ENCODE measurements at places on chromosomes 12 and 14.

- no peak for DNase-seq
These were observed 69.5 kb downstream of the TBC1D30 start for GRCh38 chr12:64893961-64894360.

DNA sequence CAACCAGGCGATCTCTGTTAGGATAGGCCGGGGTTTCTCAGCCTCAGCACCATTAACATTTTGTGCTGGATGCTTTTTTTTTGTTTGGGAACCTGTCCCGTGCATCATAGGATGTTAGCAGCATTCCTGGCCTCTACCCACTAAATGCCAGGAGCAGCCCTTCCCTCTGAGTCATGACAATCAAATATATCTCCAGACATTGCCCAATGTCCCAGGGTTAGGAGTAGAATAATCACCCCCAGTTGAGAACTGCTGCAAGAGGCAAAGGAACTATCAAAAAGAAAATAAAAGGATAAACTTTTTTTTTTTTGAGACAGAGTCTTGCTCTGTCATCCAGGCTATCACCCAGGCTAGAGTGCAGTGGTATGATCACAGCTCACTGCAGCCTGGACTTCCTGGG is 76.0 kb downstream of the ACACB start:
- DNase-seq, result no peak

GRCh38 chr12:3364661-3365462 is 126.1 kb upstream of the PRMT8 start:
- DNase-seq, result no peak

DNA sequence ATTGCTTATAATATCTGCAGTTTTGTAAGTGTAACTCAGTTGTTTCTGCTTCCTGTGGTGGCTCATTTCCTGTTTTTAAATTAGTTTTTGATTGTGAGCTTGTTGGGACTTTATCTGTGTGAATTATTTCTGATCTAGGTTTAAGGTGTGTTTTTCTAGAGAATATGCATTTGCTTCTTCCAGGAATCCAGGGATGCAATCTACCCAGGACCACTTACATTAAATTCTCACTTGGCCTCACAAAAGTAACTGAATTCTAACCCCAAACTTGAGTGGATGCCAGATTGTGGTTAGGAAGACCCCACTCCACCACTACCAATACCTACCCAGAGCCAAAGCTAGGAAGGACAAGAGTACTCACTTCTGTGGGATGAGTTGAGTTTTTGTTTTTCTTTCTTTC is 11.9 kb downstream of the STYX start:
- peak; percentile 3 for DNase-seq

DNA sequence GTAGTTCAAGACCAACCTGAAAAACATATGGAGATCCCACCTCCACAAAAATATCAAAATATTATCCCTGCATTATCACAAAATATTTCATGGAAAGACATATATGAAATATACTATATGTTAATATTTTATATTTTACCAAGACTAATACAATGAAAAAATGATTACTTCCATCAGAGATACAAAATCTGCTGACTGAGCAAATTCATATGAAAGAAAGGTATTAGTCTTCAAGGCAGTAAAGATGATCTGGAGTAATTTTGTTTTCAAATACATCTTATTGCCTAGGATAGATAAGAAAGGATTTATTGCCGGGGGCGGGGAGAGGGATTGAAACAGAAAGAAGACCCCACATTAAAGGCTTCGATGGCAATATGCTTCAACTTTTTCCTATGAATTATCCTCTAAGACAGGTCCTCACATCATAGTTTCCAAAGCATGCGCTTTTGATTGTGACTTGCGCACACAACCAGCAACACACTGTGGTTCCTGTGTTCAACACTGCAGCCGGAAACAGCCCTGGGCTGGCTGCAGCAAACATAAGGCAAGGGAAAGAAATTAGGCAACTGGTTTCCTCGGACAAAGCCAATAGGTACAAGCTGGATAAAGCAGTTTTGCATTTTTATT is 83.2 kb downstream of the SPPL3 start:
- no peak for DNase-seq

DNA sequence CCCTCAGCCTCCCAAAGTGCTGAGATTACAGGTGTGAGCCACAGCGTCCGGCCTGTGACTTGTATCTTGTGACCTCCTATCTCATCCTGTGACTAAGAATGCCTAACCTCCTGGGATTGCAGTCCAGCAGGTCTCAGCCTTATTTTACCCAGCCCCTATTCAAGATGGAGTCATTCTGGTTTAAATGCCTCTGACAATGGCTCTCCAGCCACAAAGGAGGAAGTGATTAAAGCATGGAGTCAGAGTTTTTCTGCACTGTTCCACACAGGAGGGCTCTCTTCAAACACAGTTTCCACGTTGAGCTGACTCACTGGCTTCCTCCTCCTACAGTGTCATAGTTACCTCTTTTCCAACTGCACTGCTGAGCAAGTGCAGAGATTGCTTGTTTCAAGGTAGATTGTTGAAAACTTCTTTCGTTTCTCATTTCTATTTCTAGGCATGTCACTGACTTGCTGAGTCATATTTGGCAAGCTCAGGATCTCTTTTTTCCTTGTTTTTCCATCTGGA is 383.8 kb downstream of the PCNX1 start:
- peak; percentile 87 for DNase-seq

DNA sequence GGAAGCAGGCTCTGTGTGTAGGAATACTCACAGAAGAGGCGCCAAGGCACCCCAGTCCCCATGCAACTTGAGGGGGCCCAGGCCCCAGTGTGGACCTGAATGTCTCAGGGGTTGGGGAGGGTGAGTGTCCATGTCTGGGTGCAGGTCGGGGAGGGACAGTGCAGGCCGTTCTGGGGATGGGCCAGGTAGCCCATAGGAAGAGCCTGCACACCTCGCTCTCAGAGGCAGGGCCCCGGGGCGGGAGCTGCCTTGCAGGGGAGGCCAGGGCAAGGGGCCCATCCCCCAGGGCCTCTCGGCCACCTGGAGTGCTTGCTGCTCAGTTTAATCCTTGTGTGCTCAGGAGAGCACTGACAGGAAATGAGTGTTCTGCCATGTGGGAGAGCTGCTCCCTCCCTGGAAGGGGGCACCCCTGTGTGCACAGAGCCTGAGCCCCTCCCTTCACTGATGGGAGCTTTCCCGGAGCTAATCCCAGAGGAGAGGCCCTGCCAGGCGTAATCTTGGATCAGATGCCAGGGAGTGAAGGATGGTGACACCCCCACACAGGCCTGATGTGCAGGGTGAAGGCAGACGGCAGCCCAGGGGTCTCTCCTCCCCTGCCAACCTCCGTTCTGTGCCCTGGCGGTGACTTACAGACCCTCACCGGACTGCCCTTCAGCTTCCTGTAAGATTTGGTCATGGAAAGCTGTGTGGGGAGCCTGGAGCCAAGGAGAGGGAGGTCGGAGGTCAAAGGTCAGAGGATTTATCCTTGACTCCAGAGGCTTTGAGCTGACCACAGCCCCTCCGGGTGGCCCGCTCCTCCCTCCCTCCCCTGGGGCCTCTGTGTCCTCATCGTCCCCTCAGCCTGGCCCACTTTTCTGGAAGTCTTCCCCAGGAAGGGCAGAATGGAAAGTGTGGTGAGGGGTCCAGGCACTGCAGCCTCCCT is 24.4 kb upstream of the FBRSL1 start:
- no peak for DNase-seq

DNA sequence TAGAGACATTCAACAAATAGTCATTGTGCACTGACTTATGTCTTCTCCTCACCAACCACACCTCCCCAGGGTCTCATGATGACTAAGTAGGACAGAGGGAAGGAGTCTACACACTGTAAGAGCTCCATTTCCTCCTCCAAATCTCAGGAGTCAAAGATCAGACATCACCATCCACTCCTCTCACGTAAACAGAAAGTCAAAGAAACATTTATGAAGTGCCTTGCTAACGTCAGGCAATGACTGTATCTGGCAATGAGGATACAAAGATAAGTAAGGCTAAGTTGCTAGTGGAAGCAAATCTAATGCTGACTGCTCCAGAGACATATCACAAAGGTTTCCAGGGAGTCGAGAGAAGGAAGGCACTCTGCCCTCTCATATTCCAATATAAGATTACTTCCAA is 88.9 kb downstream of the SLC2A13 start:
- DNase-seq, result peak; percentile 3

- no peak for DNase-seq
These were observed 1126.1 kb downstream of the TMEM121 start for GRCh38 chr14:106652494-106652893.

DNA sequence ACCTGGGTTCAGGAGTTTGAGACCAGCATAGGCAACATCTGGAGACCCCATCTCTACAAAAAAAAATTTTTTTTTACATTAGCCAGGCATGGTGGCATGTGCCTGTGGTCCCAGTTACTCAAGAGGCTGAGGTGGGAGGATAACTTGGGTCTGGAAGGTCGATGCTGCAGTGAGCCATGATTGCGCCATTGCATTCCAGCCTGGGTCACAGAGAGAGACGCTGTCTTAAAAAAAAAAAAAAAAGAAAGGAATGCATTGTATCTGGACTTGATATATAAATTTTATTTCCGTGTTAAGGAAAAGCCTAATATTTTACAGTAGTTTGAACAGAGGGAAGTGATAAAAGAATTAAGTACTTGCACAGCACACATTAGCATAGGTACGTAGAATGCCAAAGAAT is 97.2 kb downstream of the ZC3H14 start:
- DNase-seq, result no peak

GRCh38 chr12:64800640-64801039 is 23.8 kb upstream of the TBC1D30 start:
- DNase-seq, result peak; percentile 66

GRCh38 chr14:54278665-54279295 is 118.0 kb upstream of the CDKN3 start:
- DNase-seq, result no peak

GRCh38 chr12:51855586-51856428 is 7.3 kb upstream of the FIGNL2 start:
- no peak for DNase-seq

GRCh38 chr12:13187399-13187798 is 9.1 kb upstream of the EMP1 start:
- no peak for DNase-seq

GRCh38 chr12:32116897-32117296 is 10.2 kb downstream of the BICD1 start:
- DNase-seq, result no peak

GRCh38 chr14:55075628-55076175 is 24.3 kb downstream of the MAPK1IP1L start:
- DNase-seq, result no peak

GRCh38 chr12:131139363-131140068 is 185.8 kb downstream of the ADGRD1 start:
- no peak for DNase-seq

- DNase-seq, result no peak
These were observed 170.2 kb upstream of the PRICKLE1 start for GRCh38 chr12:42759622-42760273.

- peak; percentile 36 for DNase-seq
These were observed 36.3 kb upstream of the NT5DC3 start for GRCh38 chr12:103877288-103877687.

GRCh38 chr12:110754101-110754793 is 11.6 kb upstream of the PPP1CC start:
- no peak for DNase-seq

DNA sequence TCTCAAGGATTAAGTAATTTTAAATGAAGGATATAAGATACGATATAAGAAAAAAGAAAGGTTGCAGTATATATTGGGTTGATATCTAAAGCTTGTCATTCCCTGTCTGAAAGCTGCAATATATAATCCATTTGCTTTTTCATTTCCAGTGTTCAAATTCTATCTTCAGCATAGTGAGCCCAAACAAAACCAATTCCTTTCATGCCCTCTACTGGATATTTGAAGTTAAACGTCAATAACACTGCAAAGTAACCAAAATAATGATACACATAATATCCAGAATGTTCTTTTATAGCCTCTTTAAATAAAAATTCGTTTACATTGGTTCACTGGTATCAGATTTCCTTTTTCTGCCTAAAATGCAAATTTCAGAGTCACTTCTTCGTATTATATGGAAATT is 64.5 kb upstream of the DAAM1 start:
- DNase-seq, result no peak

- DNase-seq, result no peak
These were observed 102.0 kb downstream of the SLC6A15 start for GRCh38 chr12:84810611-84811010.

GRCh38 chr12:75834591-75834990 is 197.0 kb downstream of the PHLDA1 start:
- no peak for DNase-seq

DNA sequence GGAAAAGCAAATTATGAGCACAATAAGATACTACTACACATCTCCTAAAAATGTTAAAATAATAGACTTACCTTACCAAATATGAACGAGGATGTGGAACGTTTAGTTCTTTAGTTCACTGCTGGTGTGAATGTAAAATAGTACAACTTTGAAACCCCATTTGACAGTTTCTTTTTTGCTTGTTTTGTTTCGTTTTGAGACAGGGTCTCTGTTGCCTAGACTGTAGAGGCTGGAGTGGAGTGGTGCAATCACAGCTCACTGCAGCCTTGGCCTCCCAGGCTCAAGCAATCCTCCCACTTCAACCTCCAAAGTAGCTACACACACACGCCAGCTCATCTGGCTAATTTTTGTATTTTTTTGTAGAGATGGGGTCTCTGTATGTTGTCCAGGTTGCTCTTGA is 136.4 kb upstream of the FAR2 start:
- DNase-seq, result no peak

- peak; percentile 59 for DNase-seq
These were observed 230.5 kb upstream of the EGLN3 start for GRCh38 chr14:34181338-34181737.

DNA sequence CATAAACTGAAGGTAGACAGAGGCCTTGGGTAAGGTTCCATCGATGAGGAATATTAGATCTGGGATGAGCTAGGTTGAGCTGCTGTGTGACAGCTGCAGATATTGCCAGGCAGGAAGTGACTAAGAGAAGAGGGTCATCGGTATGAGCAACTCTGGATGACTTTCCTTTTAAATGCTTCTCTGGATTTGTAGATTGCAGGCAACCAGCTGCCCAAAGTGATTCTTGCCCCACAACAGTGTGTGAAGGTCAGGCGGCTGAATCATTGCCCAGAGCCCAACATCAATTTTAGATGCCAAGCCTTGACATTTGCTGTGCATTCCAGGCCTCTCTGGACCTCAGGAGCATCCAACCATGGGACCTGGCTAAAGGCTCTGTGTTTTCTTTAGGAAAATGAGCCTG is 255.9 kb downstream of the DPF3 start:
- peak; percentile 11 for DNase-seq

DNA sequence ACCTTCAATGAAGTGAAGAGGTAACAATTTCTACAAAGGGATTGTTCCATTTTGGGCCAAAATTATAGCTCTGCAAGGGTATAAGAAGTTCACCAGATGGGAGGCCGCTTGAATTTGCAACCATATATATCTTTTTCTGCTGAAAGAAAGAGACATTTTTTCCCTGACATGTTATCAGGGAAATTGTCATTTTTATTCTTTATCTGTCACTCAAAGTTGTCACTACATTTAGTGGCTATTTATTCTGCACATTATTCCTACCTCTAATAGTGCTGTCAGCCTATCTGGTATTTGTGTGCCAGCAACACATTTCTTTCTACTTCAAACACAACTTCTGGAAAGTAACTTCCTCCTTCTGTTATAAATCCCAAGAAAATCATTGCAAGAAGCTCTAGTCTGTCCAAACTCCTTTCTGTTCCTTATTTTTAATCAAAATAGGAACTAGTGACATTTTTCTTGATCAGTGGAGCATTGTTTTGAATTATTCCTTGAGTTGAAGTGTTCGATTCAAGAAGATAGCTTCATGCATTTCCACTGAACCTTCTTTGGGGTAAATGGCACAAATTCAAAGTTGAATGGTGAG is 137.9 kb upstream of the ATP2B1 start:
- peak; percentile 40 for DNase-seq

- DNase-seq, result peak; percentile 12
These were observed 19.0 kb downstream of the C12orf76 start for GRCh38 chr12:110029290-110029815.

- peak; percentile 38 for DNase-seq
These were observed 4.2 kb upstream of the GLRX5 start for GRCh38 chr14:95530473-95531276.

All from suppressor macrophage (primary cell).